ENCODE measurements at places on chromosomes 7 and 10.

DNA sequence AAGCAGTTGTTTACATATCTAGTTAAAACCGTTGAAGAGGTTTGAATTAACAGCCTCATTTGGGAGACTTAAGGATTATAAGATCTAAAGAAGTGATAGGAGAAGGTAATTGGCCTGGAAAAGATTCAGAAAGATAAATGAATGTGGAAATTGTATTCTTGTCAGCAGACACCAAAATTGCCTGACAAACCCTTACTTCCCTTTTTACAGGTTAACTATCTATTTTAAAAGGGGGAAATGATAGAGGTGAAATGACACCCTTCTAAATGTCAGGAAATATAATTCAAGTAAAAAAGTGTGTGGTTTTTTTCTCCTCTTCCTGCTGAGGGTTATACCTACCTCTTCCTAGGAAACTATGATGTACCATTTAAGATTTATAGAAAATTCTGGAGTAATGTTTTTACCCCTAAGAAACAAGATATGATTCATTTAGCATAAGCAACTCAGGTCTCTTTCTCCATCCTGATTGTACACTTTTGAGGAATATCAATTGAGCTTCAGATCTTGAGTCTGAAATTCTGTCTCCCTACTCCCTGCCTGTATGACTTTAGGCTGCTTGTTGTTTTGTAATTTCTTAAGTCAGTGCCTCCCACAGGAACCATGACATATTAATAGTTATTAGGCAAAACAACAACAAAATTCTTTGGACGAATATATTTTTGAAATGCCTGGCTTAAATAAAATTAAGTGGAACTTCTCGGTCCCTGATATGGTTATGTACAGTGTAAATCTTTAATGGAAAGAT is 250.4 kb downstream of the RNLS start:
- DNase-seq = no peak

- no peak for DNase-seq
Measured at GRCh38 chr10:97217299-97217698, 31.5 kb upstream of the SLIT1 start.

- DNase-seq = no peak
Measured at GRCh38 chr7:140393756-140394306, 4.5 kb downstream of the SLC37A3 start.

GRCh38 chr7:108735814-108736213 is 166.1 kb downstream of the DNAJB9 start:
- DNase-seq = no peak

- no peak for DNase-seq
Measured at GRCh38 chr7:11830582-11831155, 1.3 kb downstream of the THSD7A start.

DNA sequence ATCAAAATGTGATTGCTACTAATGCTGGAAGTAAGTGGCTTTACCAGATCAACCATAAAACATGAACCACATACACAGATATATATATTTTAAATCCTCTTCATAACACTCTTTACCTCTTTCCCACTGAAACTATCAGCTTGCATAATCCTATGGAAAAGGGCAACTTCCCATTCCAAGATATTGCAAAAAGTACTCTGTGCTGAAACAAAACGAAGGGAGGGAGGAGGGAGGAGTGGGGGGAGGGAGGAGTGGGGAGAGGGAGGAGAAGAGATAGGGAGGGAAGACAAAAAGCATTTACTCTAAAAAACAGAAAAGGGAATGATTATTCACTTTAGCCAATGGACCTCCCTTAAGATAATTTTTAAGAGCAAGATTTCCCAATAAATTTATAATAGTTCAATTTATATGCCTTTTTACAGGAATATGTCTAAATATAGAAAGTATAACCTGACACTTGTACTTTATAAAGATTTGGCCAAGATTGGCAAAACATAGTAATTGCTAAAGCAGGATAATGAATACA is 344.8 kb upstream of the NFE2L3 start:
- no peak for DNase-seq

GRCh38 chr10:103613616-103614015 is 120.1 kb downstream of the NEURL1 start:
- DNase-seq = no peak

GRCh38 chr7:155796381-155797261 is 15.6 kb downstream of the SHH start:
- no peak for DNase-seq

- DNase-seq = no peak
Measured at GRCh38 chr10:127740596-127740995, 3.6 kb downstream of the FOXI2 start.

GRCh38 chr10:122018951-122019413 is 30.0 kb downstream of the TACC2 start:
- no peak for DNase-seq

GRCh38 chr10:102344067-102344466 is 51.4 kb upstream of the NFKB2 start:
- no peak for DNase-seq

- no peak for DNase-seq
Measured at GRCh38 chr10:4073912-4074311, 288.9 kb upstream of the KLF6 start.

GRCh38 chr10:82865366-82865765 is 990.4 kb downstream of the NRG3 start:
- no peak for DNase-seq

DNA sequence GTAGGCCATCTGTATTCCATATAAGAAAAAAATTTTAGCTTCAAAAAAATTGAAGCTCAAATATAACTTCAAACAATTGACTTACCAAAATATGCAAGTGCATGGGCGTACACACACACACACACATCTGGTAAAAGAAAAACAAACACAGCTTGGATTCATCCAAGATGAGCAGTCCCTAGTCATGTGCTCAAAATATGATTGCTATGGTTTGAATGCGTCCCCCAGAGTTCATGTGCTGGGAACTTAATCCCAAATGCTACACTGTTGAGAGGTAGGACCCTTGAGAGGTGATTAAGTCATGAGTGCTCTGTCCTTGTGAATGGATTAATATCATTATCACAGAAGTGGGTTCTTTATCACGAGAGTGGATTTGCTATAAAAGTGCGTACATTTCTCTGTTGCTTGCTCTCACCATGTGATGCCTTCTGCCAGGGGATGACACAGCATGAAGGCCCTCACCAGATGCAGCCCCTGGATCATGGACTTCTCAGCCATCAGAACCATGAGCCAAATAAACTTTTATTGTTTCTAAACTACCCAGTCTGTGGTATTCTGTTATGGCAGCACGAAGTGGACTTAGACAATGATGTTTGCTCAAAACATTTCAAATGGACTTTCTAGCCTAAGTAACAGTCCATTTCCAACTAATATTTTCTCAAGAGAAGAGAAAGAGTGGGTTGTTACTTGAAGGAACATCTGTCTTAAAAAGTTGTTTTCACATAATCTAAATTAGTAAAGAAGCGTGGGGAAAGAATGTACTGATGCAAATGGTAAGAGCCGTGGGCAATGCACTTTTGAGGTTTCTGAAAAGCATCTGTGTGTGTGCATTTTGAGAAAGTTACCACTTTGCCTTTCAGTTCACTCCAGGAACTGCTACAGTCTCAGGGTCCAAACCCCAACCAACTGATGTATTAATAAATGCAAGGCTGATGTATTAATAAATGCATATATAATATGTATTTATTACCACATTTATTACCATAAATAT is 15.1 kb upstream of the SVIL start:
- DNase-seq = no peak

- DNase-seq = no peak
Measured at GRCh38 chr7:104093127-104093526, 103.7 kb upstream of the RELN start.

DNA sequence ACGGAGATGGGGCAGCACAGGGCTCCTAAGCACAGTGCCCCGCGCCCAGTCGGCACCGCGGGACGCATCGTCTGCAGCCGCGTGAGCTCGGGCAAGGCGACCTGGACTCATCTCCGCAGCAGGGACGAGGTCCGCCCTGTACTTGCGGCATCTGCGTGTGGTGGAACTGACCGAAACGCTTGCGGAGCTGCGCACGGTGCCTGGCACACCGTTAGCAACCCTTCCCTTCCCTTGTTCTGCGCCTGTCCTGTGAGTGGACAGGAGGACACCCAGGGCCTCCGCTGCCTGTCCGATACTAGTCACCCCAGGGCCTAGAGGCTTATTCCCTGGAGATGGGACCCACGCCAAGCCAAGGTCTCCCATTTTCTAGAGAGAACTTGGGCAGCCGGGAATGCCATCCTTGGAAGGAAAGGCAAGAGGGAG is 98.5 kb downstream of the WDR11 start:
- DNase-seq = no peak

- no peak for DNase-seq
Measured at GRCh38 chr10:89342206-89342958, 14.6 kb downstream of the IFIT3 start.

DNA sequence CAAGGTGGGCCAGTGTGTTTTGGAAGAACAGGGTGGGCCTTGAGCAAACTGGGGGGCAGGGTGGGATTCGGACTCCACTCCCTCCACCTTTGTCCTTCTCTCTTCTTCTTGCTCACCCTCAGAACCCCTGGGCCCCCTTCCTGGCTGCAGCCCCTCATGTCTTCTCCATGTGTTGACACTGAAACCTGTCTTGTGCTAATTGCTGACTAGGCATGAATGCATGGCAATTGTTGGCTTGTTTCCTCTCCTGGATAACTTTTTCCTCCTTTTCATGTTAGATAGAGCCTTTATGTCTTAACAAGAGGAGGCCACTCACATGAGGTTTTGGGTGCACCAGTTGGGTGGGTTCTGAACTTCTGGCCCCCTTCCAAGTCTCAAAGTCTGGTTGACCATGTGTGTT is 181.6 kb upstream of the MKI67 start:
- DNase-seq = no peak

- no peak for DNase-seq
Measured at GRCh38 chr7:150338166-150338829, 3.1 kb downstream of the RARRES2 start.

GRCh38 chr10:23725548-23725947 is 286.7 kb downstream of the OTUD1 start:
- DNase-seq = no peak

DNA sequence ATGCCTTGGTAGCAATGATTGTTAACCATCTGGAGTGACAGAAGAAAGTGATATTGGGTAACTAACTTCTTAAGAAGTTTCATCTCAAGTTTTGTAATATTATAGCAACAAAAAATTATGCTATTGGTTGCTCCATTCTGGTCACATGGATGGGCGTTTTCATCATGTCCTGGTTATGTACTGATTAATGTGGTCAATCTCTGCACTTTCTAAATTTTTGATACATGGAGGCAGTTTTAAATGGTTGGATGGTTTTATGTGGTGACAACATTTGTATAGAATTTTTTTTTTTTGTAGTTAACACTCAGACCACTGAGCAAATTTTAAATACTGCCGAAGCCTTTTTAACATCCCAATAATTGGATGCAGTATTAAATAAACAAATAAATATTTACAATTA is 55.2 kb upstream of the CCAR1 start:
- no peak for DNase-seq

- DNase-seq = no peak
Measured at GRCh38 chr7:114388021-114388420, 26.6 kb upstream of the FOXP2 start.

- DNase-seq = no peak
Measured at GRCh38 chr10:23432166-23432565, 6.7 kb upstream of the OTUD1 start.

- DNase-seq = no peak
Measured at GRCh38 chr10:28459453-28460144, 73.3 kb upstream of the WAC start.

- DNase-seq = no peak
Measured at GRCh38 chr7:105987046-105987445, 24.0 kb downstream of the CDHR3 start.

DNA sequence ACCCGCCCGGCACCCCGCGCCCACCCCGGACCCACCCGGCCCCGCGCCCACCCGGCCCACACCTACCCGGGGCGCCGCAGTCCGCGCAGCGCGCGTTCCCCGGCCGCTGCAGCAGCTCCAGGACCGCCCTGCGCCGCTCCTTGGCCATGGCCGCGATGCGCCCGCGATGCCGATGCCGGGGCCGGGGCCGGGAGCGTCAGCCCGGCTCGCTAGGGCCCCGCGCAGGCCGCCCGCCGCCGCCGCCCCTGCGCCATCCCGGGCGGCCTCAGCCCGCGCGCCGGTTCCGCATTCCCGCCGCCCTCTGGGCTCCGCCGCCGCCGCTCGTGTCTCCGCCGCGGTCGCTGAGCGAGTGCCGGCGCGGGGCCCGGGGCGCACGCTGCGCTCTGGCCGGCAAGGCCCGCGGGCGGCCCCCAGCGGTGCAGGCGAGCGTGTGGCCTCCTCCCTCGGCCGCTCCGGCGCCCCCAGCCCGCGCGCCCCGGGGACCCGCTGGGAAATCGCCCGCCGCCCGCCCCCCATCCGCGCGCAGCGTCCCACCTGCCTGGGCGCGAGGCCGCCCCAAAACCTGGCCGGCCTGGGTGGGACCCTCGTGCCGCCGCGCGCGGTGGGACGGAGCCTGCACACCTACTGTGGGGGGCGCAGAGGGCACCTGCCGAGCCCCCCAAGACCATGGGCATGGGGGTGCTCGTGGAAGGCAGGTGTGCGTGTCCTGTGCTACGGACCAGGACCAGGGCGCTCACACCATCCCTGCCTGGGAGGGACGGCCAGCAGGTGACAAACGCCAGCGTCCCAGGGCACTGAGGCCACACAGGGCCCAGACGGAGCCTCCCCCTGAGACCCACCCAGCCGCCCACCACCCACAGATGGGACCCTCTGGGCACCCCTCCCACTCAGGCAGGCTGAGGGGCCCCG is at the start of gene ADAP1:
ADAP1 (minus strand) TSS at position 351 of the 909 bp plus-strand sequence; CDS start at position 148, 203 bp downstream.
- DNase-seq = no peak

DNA sequence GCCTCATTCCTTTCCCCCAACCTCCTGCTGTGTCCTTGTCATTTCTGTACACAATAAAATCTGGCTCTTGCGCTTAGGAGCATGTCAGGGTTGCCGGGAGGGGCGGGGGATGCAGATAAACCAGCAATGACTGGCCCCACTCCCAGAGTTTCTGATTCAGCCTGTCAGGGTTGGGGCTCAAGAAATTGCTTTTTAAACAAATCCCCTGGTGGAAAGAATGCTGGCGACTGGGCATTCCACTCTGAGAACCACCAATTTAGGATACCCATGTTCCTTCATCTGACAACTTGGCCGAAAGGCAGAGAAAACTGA is 376.4 kb downstream of the TCERG1L start:
- no peak for DNase-seq

DNA sequence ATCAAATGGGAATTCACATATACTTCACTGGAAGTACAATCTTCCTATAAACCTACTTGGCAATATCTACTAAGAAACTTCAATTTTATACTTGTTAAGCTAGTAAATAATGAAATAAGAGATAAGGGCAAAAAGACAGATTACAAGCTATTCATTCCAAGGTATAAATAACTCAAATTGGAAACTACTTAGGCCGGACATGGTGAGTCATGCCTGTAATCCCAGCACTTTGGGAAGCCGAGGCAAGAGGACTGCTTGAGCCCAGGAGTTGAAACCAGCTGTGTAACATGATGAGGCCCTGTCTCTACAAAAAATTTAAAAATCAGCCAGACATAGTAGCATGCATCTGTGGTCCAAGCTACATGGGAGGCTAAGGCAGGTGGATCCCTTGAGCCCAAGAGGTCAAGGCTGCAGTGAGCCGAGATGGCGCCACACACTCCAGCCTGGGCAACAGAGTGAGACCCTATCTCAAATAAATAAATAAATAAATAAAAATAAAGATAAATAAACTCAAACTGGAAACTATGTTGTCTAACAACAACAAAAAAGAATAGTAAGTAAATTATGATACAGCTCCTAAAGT is 37.6 kb downstream of the ARHGAP21 start:
- no peak for DNase-seq

Data from esophagus muscularis mucosa (tissue), 4 donors.